ENCODE measurements at places on chromosomes 6 and 20.

DNA sequence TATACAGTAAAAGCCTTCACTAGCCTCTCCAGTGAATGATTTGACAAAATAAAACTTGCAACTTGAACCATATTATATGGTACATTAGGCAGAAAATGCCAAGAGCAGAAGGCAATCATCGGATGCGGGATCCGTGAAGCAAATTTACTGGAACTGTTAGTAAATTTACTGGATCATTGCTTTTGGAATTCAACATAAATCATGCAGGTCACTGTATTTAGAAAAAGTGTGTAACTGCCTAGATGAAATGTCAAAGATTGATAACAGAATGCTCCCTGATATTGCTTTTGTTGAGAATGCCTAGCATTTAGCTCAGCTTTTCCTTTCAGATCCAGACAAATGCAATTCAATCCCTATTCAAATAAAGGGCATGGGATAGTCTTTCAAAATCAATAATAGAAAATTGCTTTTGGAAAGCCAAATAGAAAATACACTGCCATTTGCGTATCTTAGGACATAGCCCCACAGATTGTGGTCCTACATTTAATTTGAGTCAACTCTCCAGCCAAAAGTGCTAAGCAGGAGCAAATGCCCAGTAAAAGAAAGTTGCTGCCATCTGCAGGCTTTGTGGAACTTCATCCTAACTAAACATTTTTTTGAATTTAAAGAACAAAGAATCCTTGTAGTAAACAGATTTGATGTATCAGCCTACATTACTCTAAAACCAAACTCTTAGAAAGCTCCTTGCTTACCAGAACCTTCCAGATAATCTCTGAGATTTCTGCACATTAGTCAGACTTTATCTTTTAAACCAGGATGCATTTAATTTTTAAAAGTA is 109.5 kb upstream of the HSF2 start:
- DNase-seq = no peak

- no peak for DNase-seq
Observed at GRCh38 chr6:168127384-168127868, 48.4 kb upstream of the FRMD1 start.

- DNase-seq = no peak
Observed at GRCh38 chr6:127342296-127342945, 988 bp downstream of the ECHDC1 start.

- DNase-seq = no peak
Observed at GRCh38 chr6:168411130-168411529, 29.9 kb upstream of the SMOC2 start.

DNA sequence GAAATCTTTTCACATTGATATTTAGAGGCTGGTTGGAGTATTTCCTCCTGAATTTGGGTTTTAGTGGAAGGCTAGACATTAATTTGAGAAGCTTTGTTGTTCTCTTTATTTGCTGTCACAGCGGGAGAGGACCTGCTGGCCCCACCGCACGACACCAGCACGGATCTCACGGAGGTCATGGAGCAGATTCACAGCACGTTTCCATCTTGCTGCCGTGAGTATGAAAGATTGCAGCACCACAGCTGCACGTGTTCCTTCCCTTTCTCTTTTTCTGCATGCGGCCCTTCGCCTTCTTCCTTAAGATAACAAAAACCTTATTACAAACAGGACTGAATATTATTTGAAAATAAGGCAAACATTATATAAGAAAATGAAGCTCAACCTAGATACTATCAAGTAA is 555.5 kb downstream of the UTRN start:
- no peak for DNase-seq

- no peak for DNase-seq
Observed at GRCh38 chr6:169233181-169233580, 20.5 kb downstream of the THBS2 start.

DNA sequence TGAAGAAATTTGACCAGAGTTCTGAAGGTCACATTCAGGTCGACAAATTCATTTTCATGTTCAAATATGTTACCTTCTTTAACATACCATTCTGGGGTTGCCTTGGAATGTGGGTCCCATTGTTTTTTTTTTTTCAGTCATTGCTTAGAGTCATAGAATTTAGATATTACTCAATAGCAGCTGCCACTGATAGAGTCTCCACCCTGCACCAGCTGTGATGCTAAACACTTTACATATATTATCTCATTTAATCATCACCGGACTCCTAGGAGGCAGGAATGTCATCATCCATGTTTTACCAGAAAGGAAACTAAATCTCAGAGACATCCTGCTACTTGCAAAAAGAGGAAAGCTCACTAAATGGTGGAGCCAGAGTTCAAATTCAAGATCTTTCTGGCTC is 204.7 kb downstream of the ESR1 start:
- DNase-seq = no peak

DNA sequence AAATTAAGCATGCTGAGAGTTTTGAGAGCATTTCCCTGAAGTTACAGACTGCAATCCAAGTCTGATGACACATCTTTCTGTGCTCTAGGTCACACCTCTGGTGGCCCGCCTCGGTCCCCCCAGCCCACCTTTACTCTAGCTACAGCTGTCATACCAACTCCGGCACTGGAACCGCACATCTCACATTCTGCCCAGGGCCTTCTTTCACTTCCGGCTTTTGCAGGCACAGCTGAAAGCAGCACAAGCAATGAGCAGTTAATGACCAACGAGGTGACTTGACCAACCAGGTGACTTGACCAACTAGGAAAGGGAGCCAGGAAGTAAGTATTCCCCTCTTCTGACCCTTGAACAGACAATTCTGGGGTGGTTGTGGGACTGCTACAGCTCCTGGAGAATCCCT is 88.6 kb upstream of the MOCS1 start:
- DNase-seq = no peak

DNA sequence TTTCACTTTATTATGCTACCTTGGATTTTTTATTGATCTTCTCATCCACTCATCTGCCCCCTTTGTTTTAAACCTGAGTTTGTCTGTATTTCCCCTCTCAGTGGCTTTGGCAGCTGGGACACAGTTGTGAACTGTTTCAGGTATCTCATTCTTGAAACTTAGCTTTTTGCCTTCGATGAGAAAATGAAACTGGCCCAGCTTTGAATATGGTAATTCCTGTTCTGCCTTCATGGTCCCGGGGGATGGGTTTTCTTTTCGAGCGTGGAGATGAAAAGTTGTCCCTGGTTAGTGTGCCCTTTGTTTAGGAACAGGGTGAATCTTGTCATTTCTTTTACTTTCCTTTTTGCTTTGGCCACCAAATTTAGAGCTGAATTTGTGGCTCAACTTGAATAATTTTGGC is 25.6 kb downstream of the DHX35 start:
- DNase-seq = no peak

GRCh38 chr20:37896932-37897548 is 5.9 kb upstream of the VSTM2L start:
- DNase-seq = no peak

DNA sequence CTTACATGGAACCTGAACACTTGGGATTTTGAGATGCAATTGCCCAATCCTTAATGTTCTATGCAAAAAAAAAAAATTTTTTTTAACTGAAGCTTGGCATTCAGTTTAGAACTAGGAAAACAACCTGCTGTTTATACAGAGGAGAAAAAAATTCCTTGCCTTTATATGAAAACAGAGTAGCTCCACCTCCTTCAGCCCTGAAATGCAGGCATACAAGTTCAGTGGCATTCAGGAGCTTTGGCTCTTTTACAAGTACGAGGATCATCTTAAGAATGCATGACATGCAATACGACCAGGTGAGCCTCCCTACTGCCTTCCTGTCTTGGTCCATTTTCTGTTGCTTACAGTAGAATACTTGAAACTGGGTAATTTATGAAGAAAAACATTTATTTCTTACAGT is 20.4 kb downstream of the PAX1 start:
- DNase-seq = no peak

DNA sequence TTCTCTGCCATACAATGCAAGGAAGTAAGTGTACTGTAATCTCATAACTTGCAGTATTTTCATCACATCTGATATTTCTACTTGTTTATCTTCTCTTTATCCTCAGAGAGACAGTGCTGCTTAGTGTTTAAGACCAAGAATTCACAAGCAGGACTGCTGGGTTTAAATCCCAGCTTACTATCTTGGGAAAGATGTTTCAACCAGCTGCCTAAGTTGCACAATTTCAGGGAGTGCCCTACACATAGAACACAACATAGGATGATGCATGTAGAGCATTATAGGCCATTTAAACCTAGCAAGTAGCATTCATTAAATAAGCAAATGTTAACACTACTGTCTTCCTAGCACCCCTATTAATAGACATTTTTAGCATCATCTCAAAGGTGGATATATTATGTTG is 205.2 kb upstream of the CEP162 start:
- no peak for DNase-seq

DNA sequence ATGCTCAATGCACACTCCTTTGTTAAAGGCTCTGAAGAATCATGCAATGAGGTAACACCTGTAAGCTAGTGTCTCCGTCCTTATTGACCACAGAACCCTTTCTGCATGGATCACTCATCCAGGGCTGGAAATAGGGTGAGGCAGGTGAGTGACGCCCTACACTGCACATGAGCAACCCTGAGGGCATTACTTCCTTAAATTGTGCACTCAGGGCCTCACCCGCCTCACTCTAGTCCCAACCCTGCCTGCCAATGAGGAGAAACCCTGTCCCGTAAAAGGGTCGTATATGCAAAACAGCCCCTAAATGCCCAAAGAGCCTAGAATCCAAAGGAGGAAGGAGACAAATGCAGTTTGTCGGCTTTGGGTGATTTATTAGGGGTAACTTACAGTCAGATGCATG is 33.6 kb upstream of the NOP56 start:
- DNase-seq = no peak

GRCh38 chr6:24307881-24308280 is 50.0 kb downstream of the DCDC2 start:
- DNase-seq = no peak

DNA sequence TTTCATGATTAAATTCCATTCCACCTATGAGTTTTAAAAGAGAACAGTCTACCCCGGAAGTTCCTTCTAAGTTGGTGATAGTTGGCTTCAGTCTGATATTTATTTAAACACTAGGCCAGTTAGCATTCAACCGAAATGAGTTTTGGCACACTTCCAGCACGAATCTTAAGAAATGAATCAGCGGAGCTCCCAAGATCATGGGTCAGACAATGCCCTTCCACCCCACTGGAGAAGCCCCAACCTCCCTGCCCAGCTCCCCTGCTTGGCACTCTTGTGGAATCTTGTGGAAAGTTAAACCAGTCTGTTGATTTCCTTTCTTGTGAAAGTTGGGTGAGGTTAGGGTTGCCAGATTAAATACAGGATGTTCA is 64.3 kb downstream of the MKKS start:
- DNase-seq = no peak

GRCh38 chr6:100775667-100776066 is 105.5 kb downstream of the ASCC3 start:
- no peak for DNase-seq

GRCh38 chr20:51643390-51643789 is 100.9 kb upstream of the NFATC2 start:
- no peak for DNase-seq

DNA sequence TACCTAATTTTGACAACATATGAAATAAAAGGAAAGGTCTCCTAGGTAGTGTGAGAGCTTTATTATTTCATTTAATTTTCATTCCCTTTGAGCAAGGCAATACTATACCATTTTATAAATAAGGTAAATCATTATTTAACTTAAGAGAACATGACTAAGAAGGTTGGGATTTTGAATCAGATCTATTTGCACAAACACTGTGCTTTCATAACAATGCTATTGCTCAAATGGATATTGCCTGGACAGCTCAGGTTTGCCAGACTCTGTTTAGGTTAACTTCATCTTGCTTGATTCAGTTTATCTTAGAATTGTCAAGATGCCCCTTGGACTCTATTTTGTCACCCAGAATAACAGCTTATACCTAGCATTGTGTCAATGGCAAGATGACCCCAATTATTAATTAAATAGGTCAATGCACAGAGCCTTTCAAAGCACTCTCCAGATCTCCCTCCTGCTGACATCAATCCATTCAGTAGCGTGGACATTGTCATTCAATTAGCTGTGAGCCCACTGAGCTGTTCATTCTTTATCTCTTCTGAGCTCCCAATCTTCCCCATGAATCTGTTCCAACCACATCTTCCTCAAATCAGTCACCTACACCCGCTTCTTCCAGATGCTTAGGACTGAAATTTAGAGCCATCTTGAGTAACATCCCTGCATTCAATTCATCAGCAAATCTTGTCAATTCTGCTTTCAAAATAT is 42.1 kb upstream of the TMEM30A start:
- DNase-seq = no peak

GRCh38 chr20:59748619-59749191 is 144.4 kb downstream of the PHACTR3 start:
- DNase-seq = no peak

DNA sequence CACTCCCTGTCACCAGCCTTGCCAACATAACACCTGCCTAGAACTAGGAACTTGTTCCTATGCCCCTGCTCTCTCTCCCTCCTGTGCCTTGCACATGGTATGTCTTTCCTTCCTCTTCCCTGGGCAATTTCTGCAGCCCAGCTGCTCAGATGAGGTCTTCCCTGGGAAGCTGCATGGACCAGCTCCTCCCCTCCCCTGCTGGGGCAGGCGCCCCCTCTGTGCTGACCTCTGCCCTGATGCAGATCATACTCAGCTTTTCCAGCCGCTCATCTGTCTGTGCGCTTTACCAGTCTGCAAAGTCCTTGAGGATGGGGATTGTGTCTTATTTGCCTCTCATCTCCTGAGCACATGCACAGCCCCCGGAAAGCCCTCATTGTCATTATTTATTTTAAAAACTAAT is 161.8 kb downstream of the SCML4 start:
- no peak for DNase-seq

DNA sequence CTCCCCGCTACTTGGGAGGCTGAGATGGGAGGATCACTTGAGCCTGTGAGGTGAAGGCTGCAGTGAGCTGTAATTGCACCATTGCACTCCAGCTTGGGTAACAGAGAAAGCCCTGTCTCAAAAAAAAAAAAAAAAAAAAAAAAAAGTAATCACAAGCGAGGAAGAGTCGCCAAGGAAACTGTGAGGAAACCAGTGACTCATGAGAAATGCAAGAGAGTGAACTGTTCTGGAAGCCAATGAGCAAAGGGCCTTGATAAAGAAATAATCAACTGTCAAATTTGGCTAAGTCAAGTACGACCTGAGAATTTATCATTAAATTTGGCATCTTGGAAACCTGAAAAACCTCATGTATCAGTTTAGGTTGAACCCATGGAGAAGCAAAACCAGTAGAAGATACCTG is 16.1 kb upstream of the LAMP5 start:
- no peak for DNase-seq

DNA sequence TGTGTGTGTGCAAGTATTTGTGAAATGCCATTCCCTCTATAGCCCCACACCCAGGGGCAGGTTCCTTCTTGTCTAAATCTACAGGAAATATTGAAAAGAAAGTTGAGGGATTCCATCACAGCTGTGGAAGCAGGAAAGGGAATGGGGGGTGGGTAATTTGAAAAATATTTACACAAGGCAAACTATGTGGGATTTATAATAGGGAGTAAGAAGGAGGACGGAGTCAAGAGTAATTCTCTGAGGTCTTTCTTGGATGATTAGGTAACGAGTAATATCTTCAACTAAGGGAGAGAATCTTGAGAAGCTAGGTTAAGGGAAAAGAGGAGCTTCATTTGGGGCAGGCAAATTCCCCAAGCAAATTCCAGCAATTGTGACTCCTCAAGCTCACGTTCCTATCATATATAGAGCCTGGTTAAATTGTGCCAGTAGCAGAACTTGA is 113.5 kb upstream of the SGK1 start:
- DNase-seq = no peak

GRCh38 chr6:166764473-166765233 is 137.6 kb upstream of the RPS6KA2 start:
- DNase-seq = no peak

- DNase-seq = no peak
Observed at GRCh38 chr6:32127409-32127716, 683 bp downstream of the ATF6B start.

- no peak for DNase-seq
Observed at GRCh38 chr20:41408986-41409385, 42.4 kb upstream of the EMILIN3 start.

Data from stimulated activated CD8-positive, alpha-beta memory T cell treated with anti-CD3 and anti-CD28 coated beads, Interleukin-7, amount 100 ng/mL, for 4 hours (primary cell).